ENCODE measurements at places on chromosomes 5 and 9. TPM values are rescaled to one million over a fixed set of nuclear protein-coding genes. Genes with fewer than 3 reads are reported as not detected.

P4HA2 gene
- not detected for total RNA-seq

LCN10 gene
- not detected for total RNA-seq

ESM1 gene
- total RNA-seq = not detected

PFN3 gene
- not detected for total RNA-seq

DRD1 gene
- total RNA-seq = not detected

RGS3 gene
- 6.1 TPM for total RNA-seq

OBP2B gene
- total RNA-seq = not detected

STOML2 gene
- total RNA-seq = 29.8 TPM

DNM1 gene
- total RNA-seq = 2.5 TPM

PPP3R2 gene
- total RNA-seq = not detected

STING1 gene
- total RNA-seq = 168 TPM

NUTM2G gene
- total RNA-seq = not detected

PCDHB7 gene
- total RNA-seq = not detected

STPG3 gene
- total RNA-seq = not detected

GRCh38 chr5:171826132-171826531 lies 40.5 kb downstream of the SMIM23 start:
- no peak for DNase-seq

- DNase-seq = no peak
Measured at GRCh38 chr9:98929071-98929470, 14.6 kb upstream of the COL15A1 start.

DNA sequence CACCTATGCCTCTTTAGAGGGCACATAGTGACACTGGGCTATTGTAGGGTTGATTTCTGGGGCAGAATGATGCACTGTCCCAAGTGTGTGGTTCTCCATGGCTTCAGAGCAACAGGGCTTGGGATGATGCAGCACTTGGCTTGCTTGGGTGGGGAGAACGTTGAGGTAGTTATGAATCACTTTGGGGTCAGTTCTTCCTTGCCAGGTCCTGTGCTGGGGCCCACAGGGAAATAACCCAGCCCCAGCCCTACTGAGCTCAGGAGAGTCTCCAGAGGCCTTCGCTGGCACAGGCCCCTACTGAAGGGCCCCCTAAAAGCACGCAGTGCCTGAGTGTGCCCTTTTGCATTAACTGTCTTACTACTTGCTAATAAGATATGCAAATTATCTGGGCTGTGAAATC lies 24.2 kb downstream of the JADE2 start:
- no peak for DNase-seq

DNA sequence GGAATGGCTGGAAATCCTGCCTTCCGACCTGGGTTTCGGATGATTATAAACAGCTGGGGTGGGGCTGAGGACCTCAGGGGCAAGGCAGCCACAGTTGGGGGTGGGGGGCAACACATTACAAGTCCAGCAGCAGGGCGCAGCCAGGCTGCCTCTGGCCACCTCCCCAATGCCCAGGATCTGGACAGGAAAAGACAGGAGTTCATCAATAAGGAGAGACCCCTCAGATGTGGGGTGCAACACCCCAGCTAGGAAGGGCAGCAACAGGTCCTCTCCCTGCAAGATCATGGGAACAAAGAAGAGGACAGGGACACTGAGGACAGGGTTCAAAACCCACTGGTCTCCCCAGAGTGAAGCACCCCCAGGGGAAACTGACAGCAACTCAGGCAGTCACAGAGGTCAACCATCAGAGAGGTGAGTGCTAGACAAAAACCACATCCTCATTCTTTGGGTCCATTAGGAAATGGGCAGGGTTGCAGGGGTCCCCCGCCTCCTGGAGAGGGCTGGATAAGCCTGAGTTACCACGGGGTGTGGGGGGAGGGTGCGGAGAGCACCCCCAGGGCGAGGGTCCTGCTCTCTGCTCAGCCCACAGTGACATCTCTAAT lies 33.5 kb downstream of the SEMA4D start:
- no peak for DNase-seq

DNA sequence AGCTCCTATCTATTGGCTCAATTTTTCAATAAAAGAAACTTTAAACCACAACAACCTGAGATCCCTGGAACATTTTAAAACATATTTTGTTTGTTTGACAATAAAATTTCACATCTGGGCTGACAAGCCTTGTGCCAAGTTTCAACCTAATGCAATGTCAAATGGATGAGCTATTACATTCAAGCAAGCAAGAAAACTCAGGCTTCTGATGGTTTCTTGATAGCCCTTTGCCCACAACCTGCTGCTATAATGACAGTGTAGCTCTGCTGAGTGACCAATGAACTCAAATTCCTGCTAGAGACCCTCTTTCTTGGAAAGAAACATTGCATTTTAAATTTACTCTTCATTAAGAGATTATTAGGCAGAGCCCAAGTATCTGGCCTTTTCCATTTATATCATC lies 472.9 kb downstream of the ARHGEF28 start:
- DNase-seq = no peak

- DNase-seq = no peak
Measured at GRCh38 chr5:38370358-38371100, 112.2 kb downstream of the EGFLAM start.

GRCh38 chr5:20555034-20555433 lies 567.0 kb upstream of the CDH18 start:
- DNase-seq = no peak

- no peak for DNase-seq
Measured at GRCh38 chr9:69785757-69786156, 25.9 kb upstream of the PTAR1 start.

DNA sequence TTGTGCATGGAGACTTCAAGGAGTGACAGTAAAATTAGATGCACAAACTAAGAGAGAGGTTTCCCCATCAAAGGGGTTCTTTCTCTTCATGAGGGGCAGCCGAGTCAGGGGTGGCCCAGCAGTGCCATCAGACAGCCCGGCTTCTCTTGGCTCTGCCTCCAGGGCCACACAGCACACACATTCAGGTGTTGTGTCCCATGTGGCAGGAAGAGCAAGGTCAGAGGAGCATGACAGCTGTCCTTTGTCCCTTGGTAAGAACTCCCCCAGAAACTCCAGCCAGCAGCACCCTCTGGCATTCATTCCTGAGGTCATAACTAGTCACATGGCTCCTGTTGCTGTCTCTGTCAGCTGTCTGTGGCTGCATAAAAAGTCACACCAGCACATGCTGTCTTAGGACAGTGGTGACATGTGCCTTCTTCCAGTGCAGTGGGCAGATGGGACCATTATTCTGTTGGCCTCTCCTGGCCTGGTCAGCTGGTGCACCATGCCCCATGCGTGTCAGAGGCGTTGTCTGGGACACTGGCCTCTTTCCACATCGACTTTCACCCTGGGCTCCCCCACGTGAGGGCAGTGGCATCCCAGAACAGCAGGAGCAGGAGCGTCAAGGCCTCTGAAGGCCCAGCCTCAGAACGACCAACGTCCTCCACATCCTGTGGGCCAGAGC lies 78.4 kb upstream of the OTULINL start:
- DNase-seq = no peak

- DNase-seq = no peak
Measured at GRCh38 chr5:1724822-1725602, 74.6 kb downstream of the MRPL36 start.

DNA sequence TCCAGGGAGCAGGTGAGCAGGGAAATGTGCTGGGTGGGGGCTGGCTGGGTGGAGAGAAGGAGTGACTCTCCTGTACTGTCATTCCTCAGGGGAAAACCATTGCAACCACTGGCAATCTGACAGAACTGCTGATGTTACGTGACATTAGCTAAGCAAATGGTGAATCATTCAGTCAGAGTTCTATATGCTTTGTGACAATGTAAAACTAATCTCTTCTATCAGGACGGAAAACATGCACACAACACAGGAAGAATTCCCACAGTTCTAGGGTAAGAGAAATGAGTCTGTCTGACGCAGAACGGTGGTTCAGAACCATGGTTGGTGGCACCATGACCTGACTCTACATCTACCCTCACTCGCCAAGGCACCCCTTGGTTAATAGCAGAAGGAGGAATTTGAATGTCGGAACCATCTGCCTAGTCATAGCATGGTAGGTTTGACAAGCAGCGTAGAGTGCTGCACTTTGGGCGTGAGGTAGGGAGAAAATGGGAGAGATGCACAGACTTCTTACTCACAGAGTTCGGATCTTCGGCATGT lies 243.6 kb upstream of the PANK3 start:
- DNase-seq = no peak

DNA sequence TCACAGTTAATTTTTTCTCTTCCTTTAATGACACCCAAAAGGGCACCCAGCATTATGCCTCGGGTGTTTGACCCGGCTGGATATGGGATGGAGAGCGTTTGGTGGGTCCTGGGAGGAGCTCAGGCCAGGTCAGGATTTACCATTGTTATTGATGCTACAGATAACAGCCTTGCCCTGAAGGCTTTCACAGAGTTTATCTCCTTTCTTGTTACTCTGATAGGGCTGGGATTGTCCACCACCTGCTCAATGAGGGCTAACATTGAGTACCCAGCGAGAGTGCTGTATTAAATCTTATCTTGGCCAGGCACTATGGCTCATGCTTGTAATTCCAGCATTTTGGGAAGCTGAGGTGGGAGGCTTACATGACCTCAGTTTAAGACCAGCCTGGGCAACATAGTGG lies 37.2 kb downstream of the GADD45G start:
- DNase-seq = no peak

- no peak for DNase-seq
Measured at GRCh38 chr5:78568212-78568611, 80.4 kb downstream of the LHFPL2 start.

DNA sequence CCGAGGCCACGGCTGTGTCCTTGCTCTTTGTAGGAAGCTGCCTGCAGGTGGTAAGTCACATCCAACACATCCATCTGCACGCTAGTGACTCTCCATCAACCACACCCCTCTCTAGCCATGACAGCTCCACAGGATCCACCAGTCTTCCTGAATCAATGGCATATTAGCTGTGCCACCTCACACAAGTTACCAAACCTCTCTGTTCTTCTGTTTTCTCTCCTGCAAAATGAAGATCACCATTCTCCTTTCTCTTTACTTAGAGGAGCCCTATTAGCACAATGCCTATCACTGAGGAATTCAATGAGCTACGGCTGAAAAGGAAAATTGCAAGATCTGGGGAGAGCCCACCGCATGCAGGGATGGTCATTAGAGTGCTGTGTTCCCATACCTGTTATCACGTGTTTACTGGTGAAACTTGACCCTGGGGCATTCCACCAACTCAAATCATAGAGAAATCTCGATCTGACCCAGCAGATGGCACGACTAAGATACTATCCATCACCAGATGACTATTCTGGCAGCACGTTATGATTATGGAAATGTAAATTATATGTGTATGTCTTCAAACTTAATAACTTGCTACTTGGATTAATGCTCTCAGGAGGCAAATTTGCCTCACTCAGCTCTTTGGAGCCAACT lies 20.9 kb downstream of the WHRN start:
- DNase-seq = no peak

GRCh38 chr9:4116723-4117460 lies 183.0 kb downstream of the GLIS3 start:
- no peak for DNase-seq

GRCh38 chr9:8261737-8262136 lies 462.2 kb upstream of the DMAC1 start:
- no peak for DNase-seq

- no peak for DNase-seq
Measured at GRCh38 chr5:146327257-146327870, 11.3 kb upstream of the POU4F3 start.

DNA sequence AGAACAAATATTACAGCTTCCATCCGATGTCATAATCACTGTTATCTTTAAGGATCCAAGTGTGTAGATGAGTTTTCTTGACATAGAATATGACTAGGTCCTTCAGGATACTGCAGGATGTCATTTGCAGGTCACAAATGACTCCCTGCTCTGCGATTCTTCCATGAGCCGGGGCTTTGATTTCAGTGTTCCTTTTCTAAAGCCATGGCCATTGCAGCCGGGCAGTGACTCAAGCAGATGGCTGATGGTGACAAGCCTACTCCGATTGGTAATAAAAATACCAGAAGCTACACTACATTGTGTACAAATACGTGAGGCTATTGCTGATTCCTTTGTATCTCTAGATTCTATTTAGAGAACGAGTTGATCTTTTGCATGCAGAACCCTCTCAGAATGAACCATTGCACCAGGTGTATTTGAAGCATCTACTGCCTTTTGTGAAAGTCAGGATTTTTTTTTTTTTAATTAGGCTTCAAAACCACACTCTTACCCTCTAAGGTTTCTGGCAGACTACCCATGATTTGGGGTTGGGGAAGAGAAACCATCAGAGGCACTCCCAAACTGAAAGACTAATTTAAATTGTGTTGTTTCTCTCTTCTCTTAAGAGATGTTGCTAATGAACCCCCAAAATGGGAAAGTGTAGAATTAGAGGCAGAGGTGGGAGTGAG lies 271.0 kb upstream of the ADRA1B start:
- no peak for DNase-seq

Measured in CD4-positive, alpha-beta T cell (primary cell).